AG04450 (cell line): ENCODE measurements at places on chromosomes 2 and 18. TPM values are rescaled to one million over a fixed set of nuclear protein-coding genes. Genes with fewer than 3 reads are reported as not detected.

DNA sequence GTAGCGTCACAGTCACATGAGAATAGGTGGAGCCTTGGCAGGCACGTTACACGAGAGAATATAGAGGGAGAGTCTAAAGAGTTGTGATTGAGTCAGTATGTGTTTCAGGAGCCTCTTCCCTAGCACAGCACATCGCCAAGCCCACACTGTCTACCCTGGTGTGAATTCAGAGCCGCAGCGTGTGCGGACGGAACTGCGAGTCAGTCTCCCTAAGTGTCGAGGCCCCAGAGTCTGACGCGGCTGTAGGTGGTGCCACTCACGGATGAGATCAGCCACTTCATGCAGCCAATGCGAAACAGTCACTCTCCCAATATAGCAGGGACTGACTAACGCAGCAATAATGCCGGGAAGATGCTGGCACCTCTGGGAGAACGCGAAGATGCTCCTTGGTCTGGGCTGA is 587.3 kb upstream of the ID2 start:
- DNase-seq = no peak

The ZNF385B gene
- polyA plus RNA-seq = not detected in 2 replicates

DNA sequence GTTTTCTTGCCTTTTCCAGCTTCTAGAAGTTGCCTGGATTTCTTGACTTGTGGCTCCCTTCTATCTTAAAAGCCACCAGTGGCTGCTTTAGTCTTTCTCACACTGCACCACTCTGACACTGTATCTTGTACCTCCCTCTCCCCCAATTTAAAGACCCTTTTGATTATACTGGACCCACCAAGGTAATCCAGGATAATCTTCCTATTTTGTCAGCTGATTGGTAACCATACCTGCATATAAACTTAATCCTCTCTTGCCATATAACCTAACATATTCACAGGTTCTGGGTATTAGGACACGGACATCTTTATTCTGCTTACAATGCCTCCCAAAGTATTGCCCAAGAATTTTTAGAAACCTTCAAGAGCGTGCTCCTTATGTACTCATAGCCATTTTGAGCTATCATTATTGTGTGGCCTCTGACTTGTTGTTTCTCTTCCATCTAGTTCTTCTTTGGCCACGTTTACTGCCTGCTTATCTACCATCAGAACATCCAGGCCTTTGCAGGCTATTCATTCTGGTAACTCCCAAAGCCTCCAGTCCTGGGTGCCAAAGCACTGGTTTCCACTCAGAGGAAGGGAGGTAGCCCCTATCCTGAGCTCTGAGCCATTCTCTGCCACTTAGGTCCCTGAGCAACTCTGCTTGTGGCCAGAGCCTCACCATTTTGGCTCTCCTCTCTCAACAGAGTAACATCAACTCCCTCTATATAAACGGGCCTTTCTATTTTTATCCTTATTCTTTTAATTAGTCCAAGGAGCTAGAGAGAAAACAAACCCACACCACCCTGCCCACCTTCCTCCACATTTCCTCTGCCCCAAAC is 70.8 kb downstream of the MYO3B start:
- no peak for DNase-seq

The CTAGE1 gene
- 0.05 TPM in 1 of 2 replicates, not detected in the other for polyA plus RNA-seq

- peak; percentile 49 for DNase-seq
Observed at GRCh38 chr18:62249478-62250097, 62.5 kb downstream of the RELCH start.

The LCT gene
- polyA plus RNA-seq = not detected in 2 replicates

- no peak for DNase-seq
Observed at GRCh38 chr2:100615886-100616285, 53.1 kb downstream of the PDCL3 start.

DNA sequence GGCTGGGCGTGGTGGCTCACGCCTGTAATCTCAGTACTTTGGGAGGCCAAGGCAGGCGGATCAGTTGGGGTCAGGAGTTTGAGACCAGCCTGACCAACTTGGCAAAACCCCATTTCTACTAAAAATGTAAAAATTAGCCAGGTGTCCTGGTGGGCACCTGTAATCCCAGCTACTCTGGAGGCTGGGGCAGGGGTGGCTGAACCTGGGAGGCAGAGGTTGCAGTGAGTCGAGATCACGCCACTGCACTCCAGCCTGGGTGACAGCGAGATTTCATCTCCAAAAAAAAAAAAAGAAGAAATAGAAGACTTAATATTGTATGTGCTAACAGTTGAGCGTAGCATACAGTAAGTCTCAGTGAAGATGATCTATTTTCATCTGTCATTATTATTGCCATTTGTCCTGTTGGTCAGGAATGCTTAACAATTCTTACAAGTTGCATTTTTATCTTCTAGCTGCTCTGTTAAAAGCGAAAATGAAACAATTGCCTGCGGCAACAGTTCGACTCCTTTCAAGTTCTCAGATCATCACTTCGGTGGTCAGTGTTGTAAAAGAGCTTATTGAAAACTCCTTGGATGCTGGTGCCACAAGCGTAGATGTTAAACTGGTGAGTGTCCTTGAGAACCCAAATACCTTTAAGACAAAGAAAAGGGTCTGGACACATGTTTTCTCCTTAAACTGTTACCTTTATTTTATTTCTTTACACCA is 7.2 kb downstream of the PMS1 start:
- no peak for DNase-seq
